ENCODE measurements at places on chromosomes 12 and 14.

DNA sequence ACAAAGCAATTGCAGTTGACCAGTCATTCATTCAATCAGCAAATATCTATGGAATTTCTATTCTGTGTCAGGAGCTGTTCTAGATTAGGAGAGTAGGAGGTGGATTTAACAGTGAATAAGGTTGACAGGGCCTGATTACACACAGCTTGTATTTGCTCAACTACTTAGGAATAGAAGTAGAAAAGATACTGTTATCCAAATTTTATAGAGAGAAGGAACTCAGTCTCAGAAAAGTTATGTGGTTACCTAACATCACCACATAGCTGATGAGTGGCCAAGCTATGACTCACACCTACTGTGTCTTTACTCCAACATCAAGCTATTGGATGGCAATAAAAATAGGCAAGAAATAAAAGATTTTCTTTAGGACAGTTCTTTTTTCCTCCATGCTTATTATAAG lies 374.8 kb downstream of the RMST start:
- DNase-seq, result no peak

GRCh38 chr12:118107694-118108093 lies 3.9 kb upstream of the VSIG10 start:
- DNase-seq, result no peak

GRCh38 chr14:37114002-37114401 lies 58.4 kb downstream of the SLC25A21 start:
- no peak for DNase-seq

GRCh38 chr12:114678718-114679117 lies 5.3 kb downstream of the TBX3 start:
- DNase-seq, result no peak

- no peak for DNase-seq
These were observed at the start of gene PTPRB for GRCh38 chr12:70637303-70638085. PTPRB (minus strand) TSS chr12:70637429; CDS start chr12:70637395, 34 bp downstream.

- DNase-seq, result no peak
These were observed 6.0 kb downstream of the GALNT9 start for GRCh38 chr12:132323171-132324010.

DNA sequence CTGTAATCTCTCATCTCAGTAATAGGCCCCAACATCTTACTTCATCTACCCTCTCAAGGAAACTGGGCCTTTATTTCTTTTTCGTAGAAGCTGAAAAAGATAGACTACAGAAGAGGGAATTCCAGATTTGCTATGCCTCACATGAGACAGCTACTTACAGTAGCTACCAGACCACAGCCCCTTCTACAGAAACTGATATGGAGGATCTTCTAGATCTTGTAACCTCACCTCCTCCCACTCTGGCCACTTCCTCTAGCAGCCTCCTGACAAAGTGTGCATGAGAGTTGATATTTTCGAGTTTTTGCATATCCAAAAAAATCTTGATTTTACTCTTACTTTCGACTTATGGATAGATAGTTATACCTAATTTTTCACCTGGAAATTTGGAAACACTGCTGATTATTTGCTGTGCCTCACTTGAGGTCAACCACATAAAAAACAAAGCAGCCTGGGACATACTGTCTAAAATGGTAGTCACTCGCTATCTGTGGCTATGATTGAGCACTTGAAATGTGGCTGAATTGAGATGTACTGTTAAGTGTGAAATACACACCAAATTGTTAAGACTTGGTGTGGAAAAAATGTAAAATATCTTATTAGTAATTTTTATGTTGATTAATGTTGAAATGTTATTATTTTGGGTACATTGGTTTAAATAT lies 86.3 kb upstream of the NID2 start:
- no peak for DNase-seq

All from stimulated activated CD8-positive, alpha-beta memory T cell treated with anti-CD3 and anti-CD28 coated beads, Interleukin-4, amount 100 ng/mL, for 24 hours (primary cell).